Lower lobe of right lung (tissue), 2 donors: ENCODE measurements at places on chromosomes 13 and 19. TPM values are rescaled to one million over a fixed set of nuclear protein-coding genes. Genes with fewer than 3 reads are reported as not detected.
A peak's percentile ranks its signal among the peaks of the same experiment; 100 is the strongest.

GRCh38 chr13:97567510-97568243 lies 133.7 kb downstream of the RAP2A start:
- DNase-seq: peak; percentile 76

DNA sequence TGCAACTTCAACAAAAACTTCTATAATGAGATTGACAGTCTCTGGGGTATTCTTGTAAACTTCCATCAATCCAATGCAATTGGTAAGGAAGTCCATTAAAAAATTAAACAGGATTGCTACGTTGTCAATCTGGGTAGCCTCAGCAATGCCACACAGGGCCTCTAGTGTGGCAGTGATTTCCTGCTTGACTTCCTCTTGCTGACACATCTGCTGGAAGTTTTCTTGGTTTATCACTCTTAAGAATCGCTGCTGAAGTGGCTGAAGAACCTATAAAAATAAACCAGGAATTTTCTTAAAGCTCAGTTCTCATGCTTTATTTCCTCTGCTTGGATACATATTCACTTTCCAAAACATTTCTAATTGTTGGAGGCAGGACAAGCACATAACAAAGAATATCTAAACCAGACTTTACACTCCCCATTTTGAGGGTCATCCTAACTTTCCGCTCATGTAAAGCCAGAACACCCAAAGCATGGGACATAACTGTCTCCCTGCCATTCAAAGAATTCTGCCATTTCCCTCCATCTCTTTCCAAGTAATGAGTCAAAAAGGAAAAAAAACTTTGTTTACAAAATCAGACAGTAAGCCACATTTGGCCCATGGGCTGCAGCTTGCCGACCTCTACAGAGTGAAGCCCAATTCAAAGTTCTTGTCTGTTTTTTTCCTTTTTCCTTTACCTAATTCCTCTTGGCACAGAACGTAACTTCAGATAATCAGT lies 23.2 kb upstream of the EEF1AKMT1 start:
- DNase-seq: no peak

- DNase-seq: no peak
Observed at GRCh38 chr13:41615528-41615855, 158.1 kb downstream of the RGCC start.

GRCh38 chr19:33212436-33213172 lies 13.0 kb downstream of the SLC7A10 start:
- no peak for DNase-seq

DNA sequence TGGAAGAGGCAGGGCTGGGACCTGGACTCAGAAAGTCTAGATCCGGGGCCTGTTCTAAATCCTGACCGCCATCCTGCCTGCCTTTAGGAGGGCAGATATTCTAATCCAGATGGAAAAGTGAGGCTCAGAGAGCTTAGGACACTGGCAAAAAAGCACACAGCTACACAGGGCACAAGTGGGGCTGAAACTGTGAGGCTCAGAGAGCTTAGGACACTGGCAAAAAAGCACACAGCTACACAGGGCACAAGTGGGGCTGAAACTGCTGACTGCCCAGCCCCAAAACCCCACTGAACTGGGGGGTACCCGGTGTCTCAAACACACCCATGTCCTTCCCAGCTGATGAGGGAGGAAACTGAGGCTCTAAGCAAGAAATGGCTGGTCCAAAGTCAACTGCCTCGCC lies 2.0 kb downstream of the AKT1S1 start:
- no peak for DNase-seq

DNA sequence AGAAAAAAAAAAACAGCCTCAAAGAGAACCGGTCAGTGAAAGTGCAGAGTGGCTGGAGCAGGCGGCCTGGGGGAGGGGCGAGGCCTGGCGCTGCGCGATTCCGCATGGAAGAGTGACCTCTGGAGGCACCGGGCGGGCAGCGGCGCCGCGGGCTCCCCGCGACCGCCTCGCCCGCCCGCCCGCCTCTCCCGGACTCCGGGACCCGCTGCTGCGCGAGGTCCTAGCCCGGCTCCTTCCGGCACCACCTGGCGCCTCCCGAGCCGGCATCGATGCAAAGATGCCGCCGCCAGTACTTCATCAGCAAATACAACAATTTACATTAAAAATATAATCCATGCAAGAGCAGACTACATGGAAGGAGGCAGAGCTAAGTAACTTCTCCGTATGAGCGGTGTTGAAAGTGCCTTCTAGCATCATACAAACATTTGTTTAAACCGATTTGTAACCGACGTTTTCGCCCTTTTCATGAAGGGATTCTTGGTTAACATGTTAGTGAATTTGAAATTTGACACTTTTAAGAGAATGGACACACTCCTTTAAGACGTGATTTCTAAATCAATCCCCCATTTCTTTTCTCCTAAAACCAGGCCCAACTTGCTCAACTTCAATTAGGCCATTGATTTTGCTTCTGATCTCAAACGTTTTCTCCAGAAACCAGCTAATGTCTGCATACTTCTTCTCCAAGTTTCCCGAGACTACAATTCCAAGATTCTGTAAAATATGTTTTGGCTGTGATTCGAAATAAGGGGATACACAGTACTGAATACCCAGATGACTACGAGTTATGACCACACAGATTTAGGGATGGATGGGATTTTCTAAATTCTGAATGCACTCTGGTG lies 2.1 kb downstream of the EFNB2 start:
- DNase-seq: peak; percentile 89

DNA sequence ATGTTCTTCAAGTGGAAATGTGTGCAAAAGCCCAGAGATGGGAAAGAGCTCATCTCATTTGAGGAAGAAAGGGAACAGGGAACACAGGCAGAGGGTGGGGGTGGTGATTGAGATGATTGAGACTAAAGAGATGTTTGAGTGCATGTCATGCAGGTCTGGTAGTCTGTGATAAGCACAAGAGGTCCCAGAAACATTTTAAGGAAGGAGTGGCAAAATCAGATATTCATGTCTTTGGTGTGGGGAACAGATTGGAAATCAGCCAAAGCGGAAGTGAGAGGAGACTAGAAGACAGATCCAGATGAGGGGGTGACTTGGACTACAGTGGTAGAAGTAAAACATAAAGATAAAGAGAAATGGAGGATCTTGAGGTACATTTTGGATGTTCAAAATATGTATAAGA lies 39.4 kb upstream of the DACH1 start:
- no peak for DNase-seq

DNA sequence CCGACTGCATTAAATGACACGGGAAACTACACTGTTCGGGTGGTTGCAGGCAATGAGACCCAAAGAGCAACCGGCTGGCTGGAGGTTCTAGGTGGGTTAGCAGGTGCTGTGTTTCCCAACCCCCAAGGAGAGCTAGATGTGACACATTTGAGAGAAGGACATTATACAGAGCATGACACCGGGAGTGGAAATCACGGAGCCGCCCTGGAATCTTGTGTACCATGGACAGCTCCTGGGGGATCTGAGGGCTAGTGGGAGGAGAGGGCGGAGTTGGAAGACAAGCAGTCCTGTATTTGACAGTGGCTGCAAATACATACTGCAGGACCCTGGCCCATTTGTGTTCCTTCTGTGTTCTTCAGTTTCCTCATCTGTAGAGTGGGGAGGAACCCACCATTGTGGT lies 2.3 kb downstream of the CEACAM18 start:
- DNase-seq: no peak

Gene ARGLU1
- total RNA-seq: 108 TPM

Gene ZNF578
- 1.5 TPM for total RNA-seq
